NCI-H1694 treated with DMSO at 0.1 percent for 48 hours (cell line): ENCODE measurements at places on chromosomes 1 and 21.

GRCh38 chr1:111561328-111561727 lies 57.9 kb upstream of the ADORA3 start:
- DNase-seq = no peak

- no peak for DNase-seq
Measured at GRCh38 chr1:47557066-47557465, 119.2 kb downstream of the FOXD2 start.

DNA sequence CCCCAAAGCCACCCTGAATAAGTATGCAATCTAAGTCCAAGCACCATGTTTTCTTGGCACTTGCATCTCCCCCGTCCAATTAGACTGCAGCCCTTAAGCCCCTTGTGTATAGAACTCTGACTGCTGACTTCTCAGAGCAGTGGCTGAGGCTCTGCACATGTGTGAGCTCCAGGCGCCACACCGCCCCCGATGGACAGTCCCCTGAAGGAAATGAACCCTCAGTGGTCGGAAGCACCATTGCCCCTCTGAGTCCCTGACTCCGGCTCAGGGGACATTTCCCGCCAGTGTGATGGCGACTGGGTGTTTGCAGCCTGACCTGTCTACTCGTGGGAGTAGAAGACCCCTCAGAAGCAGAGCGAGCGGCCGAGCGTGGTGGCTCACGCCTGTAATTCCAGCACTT lies 37.2 kb upstream of the SCCPDH start:
- DNase-seq = no peak

- no peak for DNase-seq
Measured at GRCh38 chr1:112359961-112360767, 35.9 kb upstream of the CTTNBP2NL start.

DNA sequence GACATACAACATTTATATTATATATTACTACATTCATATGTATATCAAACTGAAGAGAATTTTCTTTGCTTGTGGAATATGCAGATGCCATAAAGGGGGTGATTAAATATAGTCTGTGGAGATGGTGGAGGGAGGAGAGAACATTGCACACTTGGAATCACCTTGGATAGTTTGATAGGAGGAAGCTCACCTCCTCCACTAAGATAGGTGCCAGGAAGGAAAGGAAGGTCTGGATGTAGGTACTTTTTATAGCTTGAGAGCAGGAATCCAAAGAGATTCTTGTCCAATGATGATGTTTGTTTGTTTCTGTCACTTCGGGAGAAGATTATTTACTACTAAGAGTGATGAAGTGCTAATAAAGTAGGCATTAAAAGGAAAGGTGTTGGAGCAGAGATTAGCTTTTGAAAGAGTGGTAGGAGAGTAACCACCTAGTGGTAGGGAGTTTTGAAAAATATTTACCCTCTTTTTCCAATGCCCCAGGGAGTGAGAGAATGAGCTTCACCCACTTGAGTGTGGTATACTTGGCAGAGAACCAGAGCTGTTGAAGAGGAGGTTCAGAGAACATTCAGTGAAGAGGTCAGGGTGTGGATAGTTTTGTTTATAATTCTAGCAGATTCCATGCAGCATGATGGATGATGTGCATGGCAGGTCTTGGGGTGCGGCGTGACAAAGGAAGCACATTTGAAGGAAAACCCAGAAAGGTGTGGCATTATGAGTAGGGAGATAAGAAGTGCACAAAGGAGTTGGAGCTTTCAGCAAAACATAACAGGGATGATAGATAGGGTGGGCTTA lies 145.0 kb downstream of the PATJ start:
- DNase-seq = no peak

DNA sequence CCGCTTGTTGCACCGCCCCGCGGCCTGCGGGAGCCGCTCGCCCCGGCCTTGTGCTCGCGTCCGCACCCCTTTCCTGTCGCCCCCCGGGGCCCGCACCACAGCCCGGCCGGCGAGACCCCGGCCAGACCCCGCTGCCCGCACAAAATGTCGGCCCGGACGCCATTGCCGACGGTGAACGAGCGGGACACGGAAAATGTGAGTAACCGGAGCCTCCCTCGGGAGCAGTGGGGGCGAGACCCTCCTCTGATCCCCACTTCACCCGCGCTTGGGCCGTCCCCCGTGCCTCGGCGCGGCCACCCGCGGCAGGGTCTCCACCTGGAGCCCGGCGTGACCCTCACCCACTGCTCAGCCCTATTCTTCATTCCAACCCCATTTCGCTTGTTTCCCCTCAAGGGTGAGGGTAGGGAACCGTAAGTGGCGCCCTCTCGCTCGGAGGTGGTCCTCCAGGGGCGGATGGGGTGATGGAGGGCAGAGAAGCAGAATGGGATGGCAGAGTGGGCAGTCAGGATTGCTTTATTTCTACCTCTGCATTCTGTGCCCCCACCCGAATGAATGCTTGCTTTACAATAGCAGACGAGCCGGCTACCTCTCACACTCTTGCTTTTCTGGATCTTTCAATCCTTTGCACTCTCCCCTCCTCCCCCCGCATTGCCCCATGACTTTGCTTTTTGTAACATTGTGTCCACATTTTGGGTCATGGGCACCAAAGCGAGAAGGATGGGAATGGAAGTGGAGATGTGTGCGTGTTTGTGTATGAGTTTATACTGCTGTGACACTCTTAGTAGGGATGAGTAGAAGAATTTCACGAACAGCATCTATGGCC lies 954 bp downstream of the MARK1 start:
- peak; percentile 17 for DNase-seq

GRCh38 chr1:90357995-90358394 lies 359.1 kb downstream of the BARHL2 start:
- DNase-seq = no peak

- DNase-seq = no peak
Measured at GRCh38 chr1:12465126-12465525, 152.9 kb downstream of the DHRS3 start.

DNA sequence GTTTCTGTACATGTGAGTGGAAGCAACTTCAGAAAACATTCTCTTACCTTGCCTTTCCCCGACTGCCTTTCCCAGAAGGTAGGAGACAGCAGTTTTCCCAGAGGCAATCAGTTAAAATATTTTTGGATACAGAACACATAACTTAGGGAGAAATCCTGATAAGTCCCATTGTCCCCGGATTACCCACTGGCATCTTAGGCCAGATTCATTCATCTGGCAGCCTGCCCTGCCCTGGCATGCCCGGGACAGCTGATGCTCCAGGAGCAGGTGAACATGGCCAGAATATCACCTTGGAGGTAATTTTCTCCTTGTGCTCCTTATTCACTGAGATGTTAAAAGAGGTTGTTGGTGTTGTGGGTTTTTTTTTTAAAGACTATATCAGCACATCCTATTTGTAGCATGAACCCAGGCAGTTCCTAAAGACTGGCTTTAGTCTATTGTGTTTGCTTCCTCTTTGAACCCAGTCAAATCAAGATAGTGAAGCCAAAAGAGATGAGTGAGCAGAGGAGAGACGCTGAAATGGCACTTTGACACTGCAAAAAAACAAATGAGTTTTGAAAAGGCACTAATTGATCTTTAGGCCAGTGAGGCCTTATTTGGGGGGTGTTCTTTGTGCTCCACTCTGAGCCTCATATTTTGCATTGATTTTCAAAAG lies 139.6 kb downstream of the PLPP3 start:
- no peak for DNase-seq

GRCh38 chr1:213231795-213232231 lies 180.8 kb downstream of the RPS6KC1 start:
- DNase-seq = peak; percentile 11

GRCh38 chr1:203625628-203626019 lies 1.0 kb upstream of the ATP2B4 start:
- DNase-seq = peak; percentile 86

GRCh38 chr1:185938396-185938795 lies 204.2 kb downstream of the HMCN1 start:
- no peak for DNase-seq

- no peak for DNase-seq
Measured at GRCh38 chr1:228083871-228084278, 1.4 kb downstream of the ARF1 start.

GRCh38 chr1:115077286-115077983 lies 11.9 kb downstream of the TSPAN2 start:
- no peak for DNase-seq

GRCh38 chr1:34918977-34919561 lies 10.4 kb downstream of the DLGAP3 start:
- no peak for DNase-seq

GRCh38 chr1:36419140-36419539 lies 21.4 kb upstream of the LSM10 start:
- DNase-seq = no peak

- DNase-seq = no peak
Measured at GRCh38 chr1:201026836-201027235, 3.3 kb upstream of the KIF21B start.

DNA sequence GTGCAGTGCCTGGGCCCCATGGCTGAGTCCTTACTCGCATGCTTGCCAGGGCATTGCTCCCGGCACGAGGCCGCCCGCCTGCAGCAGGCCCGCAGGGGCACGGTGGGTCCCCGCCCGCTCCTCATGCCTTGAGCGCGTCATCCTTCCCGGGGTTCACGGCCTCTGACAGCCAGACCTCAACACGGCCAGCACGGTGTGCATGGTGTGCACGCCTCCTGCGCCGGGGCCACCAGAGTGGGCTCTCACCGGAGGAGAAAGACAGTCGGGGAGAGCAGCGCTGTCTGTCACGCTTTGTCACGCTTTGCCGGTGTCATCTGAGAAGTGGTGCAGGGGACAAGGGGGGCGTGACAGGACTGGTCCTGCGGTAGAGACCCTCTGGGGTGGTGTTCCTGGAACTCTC lies 11.9 kb upstream of the COL18A1 start:
- no peak for DNase-seq

GRCh38 chr1:36493524-36493923 lies 10.8 kb upstream of the CSF3R start:
- no peak for DNase-seq

DNA sequence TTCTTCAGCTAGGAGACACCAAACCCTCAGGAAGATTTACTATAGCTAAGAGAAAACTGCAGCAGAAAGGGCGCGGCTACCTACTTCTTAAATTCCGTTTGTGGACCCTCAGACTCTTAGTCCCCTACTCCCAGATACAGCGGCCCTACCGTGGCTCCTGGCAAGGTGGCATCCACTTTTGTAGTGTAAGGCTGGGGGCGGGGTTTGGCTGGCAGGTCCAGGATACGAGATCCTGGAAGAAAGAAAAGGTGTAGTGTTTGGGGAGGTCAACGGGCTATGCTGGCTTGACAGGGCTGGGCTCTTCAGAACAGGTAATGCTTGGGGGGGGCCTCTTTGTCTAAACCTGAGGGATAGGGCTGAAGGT lies 280 bp downstream of the CREB3L4 start:
- DNase-seq = no peak

GRCh38 chr1:174769961-174770549 lies 229.7 kb upstream of the CACYBP start:
- DNase-seq = peak; percentile 77

- DNase-seq = no peak
Measured at GRCh38 chr1:165060285-165060793, 296.2 kb downstream of the LMX1A start.

GRCh38 chr1:178284058-178284457 lies 190.2 kb downstream of the RASAL2 start:
- DNase-seq = no peak

DNA sequence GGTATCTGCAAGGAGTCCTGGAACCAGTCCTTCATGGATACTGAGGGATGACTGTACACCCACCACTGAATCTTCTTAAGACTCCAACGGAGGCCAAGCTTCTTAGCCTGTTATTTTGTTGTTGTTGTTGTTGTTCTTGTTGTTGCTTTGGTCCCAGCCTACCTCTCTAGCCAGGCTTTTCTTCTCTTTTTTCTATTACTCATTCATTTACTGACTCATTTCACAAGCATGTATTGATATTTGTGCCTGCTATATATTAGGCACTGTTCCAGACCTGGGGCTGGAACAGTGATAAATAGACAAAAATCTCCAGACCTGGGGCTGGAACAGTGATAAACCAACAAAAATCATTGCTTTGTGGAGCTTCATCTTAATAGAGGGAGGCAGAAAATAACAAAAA lies 20.4 kb downstream of the CENPF start:
- DNase-seq = no peak

- DNase-seq = no peak
Measured at GRCh38 chr1:15703562-15703961, 19.4 kb downstream of the PLEKHM2 start.

GRCh38 chr1:33060579-33061083 lies 20.3 kb upstream of the AZIN2 start:
- no peak for DNase-seq
